Activated CD8-positive, alpha-beta memory T cell treated with anti-CD3 and anti-CD28 coated beads, Interleukin-2, amount 50 U/mL, for 4 hours (primary cell): ENCODE measurements at places on chromosomes 3 and 15.

DNA sequence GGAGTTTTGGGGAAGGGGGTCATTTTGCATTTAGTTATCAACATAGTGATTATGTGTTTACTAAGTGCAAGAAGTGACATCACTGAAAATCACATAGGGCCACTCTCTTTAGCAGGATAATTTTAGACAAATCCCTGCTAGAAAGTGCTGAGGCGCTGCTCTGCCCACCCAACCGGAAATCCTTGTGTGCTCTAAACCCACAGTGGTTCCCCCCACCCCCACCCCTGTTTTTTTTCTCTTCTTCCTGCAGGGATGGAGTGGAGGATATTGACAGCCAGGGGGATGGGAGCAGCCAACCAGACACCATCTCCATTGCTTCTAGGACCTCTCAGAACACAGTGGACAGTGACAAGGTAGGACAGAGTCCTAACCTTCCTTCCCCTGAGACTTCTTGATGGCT, 234.2 kb upstream of the UMPS start:
- no peak for DNase-seq

DNA sequence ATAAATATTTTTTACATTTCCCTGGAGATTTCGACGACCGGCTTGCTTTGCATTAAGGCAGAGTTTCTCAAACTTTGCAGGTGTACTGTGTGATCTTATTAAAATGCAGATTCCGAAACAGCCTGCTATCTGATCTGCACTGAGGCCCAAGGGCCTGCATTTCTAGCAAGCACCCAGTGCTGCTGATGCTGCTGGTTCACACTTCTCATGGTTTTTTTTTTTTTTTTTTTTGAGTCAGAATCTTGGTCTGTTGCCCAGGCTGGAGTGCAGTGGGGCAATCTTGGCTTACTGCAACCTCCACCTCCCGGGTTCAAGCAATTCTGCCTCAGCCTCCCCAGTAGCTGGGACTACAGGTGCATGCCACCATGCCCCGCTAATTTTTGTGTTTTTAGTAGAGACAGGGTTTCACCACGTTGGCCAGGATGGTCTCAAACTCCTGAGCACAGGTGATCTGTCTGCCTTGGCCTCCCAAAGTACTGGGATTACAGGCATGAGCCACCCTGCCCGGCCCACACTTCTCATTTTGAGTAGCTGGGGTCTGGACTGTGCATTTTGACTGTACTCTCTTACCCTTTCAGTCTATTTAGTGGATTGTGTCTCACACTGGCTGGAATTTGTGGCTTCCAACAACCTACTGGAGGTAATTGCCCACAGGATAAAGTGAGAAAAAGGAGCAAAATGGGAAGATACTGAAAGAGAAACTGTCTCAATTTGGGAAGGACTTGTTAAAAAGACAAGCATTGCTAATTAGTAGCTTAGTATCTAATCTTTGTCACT, 94.1 kb downstream of the ITPR1 start:
- DNase-seq, result no peak

GRCh38 chr3:22089284-22089683, 338.3 kb upstream of the ZNF385D start:
- DNase-seq, result no peak

- DNase-seq, result no peak
Measured at GRCh38 chr15:49467746-49468480, 44.9 kb downstream of the FGF7 start.

- DNase-seq, result no peak
Measured at GRCh38 chr3:123158330-123158729, 43.4 kb upstream of the SEC22A start.

DNA sequence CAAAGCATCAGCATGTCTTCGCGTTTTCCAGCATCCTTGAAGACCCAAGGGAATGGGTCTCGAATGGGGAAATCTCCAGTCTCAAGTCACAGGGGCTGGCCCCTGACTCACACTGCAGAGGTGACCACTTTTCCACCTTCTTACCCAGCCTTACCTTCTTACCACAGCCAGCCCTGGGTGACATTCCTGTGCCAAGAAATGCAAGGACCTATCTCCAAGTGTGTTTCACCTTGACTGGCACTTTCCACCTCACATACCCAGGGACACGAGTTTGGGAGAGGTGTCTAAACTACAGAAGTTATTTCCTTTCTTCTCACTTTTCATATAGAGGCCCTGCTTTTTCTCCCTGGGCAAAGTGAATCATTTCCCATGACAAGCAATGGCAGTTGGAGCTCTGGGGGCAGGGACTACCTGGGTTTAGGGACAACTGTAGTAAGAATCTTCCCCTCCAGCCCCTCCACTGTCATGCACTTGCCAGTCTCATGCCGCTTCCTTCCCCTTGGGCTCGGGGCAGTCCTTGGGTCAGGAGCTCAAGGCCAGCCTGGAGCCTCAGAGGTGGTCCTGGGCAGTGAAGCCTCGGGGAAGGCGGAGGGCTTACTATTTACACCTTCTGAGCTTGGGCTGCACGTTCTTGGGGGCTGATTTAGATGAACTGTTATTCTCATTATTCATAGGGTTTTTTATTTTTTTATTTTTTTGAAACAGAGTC, 16.8 kb downstream of the PAQR5 start:
- DNase-seq, result no peak

DNA sequence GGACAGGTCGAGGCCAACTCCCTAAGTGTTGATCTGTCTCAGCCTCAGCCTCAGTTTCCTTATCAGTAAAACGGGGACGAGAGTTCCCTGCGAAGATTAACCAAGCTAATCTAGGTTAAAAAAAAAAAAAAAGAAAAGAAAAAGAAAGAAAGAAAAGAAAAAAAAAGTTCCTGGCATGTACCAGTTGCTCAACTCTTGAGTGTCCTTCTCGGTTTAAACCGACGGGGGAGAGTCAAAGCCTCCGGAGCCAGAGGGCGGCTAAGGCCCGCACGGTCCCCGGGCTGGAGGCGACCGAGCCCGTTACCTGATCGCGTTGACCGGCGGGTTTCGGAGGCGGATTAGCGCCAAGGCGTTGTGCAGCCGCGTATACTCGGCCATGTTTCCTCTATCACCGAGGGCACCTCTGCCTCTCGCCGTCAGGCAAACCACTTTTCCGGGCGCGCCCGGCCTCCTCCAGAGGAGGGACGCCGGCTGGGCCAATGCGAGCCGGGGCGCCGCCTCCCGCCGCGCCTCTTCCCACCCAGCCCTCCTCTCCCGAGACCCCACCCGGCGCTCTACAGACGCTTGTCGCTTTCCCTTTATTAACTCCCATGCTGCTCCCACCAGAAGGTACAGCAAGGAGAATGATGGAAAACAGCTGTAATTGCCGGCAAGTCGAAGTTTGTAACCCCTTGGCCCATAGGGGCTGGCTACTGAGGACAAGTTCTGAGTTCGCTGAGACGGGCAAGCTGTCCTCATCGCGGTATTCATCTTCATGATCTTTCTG, at the start of gene EHHADH:
TSS of gene EHHADH (minus strand) at position 405 of the 766 bp plus-strand sequence. CDS start at position 378, 27 bp downstream.
- peak; percentile 56 for DNase-seq

DNA sequence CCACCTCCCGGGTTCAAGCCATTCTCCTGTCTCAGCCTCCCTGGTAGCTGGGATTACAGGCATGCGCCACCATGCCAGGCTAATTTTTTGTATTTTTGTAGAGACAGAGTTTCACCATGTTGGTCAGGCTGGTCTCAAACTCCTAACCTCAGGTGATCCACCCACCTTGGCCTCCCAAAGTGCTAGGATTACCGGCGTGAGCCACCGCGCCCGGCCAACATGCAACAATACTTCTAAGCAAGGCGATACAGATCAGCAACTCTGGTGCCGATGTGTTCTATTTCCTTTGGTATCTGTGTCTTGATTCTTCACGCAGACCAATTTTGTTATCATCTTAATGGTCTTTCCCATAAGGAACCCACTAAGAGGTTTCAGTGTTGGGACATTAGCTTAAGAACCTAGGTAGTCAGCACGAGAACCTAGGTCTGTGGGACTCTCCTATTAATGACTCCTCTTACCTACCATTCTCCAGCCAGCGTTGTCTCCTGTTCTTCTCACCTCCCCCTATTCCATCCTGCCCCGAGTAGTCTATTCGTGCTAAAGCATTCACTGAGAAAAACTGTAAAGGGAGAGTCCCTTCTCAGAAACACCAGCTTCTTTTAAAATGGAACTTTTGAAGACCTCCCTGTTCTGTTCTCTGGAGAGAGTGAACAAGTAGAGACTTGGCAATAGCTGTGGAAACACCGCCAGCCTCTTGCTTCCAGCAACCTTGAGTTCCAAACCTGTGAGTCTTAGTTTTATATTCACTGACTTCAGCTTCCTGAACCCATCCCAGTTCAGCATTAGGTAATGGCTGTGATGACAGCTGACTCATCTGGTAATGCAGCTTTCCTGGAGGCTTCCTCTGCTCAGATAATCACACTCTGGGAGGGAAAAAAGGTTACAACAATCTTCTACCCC, 61.2 kb downstream of the TSC22D2 start:
- no peak for DNase-seq
